CD4-positive, CD25-positive, alpha-beta regulatory T cell (primary cell): ENCODE measurements at places on chromosomes 7 and 10.

DNA sequence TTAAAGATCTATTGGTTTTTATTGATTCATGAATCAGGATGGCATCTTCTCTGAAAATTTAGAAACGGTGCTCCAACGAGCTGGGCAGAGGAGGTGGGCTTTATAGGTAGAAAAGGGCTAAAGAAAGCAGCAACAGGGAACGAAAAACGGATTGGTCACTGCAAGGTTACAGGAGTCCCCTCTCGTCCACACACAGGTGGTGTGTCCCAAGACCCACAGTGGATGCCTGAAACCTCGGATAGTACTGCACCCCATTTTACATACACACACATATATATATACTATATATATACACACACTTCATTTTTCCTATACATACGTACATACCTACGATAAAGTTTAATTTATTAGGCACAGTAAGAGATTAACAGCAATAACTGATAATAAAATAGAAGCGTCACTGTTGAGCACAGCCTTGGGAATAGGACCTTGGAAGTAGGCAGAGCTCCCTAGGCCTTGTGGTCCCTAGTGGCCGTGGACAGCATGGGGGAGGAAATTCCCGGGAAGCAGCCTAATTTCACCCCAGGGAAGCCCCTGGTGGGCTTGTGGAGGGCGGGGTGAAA lies 737 bp upstream of the NUB1 start:
- no peak for DNase-seq

DNA sequence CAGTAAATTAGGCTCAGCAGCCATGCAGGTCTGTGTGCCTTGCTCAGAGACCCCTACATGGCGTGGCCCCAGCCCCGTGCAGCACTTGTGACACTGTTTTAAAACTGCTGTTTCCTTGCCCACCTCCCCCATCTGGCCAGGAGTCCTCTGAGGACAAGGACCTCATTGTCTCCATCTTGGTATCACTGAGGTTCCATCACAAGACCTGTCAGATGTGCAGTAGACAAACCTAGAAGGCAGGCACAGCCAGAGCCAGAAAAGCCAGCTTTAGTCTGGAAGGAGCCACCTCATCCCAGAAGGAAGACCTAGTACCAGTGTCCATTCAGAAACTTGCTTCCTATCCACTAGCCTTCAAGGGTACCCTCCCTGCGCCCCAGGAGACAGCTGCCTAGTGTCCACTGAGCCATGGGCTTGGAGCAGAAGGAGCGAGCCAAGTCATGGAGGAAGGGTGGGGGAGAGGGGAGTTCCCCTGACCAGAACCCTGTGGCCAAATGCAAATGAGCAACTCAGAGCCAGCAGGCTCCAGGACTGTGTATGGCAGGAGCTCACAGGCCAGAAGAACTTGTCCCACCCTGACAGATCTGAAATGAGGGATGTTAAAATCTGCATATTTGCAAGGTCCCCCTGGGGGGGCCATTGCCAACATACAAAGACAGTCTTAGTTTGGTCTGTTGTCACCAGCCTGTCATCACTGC lies 176.1 kb downstream of the SH3PXD2A start:
- DNase-seq: no peak

DNA sequence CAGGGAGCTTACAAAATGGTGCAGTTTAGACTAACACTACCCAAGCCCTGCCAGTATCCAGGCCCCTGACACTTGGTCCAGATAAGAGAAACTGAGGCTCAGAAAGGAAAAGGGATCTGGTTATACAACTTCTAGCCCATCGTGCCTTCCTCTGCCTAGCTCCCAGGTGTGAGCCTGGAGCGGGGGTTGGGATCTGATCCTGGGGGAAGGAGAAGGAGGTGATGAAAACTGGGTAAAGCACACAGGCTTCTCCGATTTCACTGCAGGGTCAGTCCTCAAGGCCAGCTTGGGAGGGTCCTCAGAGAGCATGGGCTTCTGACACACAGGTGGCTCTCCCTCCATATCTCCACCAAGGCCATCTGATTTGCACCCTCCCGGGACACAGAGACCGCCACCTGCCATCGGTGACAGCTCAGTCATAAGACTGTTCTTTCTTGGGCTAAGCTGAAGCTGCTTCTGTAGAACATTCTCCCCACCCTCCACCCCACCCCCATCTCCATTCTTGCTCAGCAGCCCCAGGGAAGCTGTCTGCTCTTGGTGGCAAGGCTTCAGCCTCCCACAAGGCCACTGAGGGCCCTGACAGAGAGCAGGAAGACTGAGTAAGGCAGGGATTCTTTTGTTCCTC lies 16.4 kb downstream of the SRRM3 start:
- DNase-seq: no peak

GRCh38 chr10:55183993-55184392 lies 383.0 kb upstream of the PCDH15 start:
- no peak for DNase-seq

DNA sequence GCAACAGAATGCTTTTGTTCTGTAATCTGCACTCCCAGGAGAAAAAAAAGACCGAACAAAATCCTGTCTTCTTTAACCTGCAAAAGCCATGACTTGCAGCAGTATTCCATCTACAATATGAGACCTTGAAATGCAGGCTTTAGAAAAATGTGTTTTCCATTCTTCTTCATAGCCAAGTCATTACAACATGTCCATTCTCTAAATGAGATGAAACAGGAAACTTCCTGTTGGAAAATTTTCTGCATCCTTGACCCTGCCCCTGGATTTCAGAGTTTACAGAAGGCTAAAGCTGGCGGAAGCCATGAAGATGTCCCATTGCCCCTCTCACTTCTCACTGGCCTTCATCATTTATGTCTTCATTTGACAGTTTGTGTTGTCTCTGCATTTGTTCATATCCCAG lies 546.4 kb downstream of the TNS3 start:
- no peak for DNase-seq

- no peak for DNase-seq
Observed at GRCh38 chr7:115145512-115145911, 223.6 kb downstream of the MDFIC start.

GRCh38 chr7:30335763-30336487 lies 51.5 kb downstream of the ZNRF2 start:
- no peak for DNase-seq

DNA sequence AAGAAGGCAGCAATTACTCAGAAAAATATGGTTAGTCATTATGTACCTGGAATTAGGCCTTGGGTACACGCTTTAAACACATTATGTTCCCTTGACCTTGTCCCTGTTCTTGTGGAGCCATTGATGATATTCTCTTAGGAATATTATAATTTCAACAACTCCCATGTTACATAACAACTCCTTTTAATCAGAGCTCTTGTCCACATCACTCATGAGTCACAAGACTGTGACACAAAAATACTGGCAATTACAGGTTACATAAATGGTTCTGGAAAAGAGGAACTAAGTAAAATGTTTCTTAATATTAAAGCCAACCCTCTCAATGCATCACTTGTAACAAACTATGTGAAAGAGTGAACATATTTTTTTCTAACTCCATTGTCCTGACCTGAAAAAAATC lies 143.8 kb upstream of the PCLO start:
- no peak for DNase-seq

- DNase-seq: no peak
Observed at GRCh38 chr10:112278871-112279270, 4.3 kb upstream of the TECTB start.

- DNase-seq: no peak
Observed at GRCh38 chr10:101525848-101526247, 62.2 kb downstream of the POLL start.

- no peak for DNase-seq
Observed at GRCh38 chr10:128898133-128898915, 568.7 kb upstream of the MGMT start.

DNA sequence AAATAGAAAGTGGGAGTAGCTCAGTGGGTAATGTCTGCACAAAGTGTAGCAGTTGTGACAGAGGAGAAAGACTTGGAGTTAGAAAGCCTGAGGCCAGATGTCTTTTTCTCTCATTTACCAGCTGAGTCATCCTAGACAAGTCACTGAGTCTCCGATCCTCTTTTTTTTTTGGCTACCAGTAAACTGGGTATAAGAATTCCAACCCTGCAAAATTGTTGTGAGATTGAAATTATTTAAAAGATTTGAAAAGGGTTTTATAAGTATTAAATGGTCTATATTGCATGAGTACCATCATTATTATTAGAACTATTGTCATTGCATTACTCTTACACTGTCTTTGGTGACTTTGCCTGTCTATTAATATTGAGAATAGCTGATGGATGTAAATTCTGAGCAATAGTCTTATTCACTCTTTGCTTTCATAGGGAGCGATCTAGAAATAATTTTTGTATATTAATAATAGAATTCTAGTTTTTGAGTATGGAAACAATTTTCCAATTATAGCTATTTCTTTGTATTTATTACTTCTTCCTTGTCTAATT lies 74.0 kb downstream of the ARID5B start:
- DNase-seq: no peak

- no peak for DNase-seq
Observed at GRCh38 chr7:21891291-21891690, 54.4 kb downstream of the CDCA7L start.

DNA sequence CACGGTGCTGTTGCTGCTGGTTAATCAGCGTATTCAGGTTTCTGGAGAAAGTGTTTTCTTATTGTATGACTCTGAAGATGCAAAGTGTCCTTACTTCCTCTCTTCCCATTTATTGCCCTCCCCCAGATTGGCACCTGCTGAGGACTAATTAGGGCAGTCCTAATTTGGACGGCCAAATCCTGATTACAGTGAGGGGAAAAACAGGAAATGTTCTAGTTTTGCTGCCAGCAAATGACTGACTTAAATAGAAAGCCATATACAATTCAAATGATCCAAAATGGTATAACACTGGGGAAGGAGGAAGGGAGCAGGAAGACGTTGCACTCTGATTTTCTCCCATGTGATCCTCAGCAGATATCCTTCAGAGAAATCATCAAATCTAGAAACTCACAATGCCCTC lies 222.4 kb upstream of the LRGUK start:
- DNase-seq: no peak

DNA sequence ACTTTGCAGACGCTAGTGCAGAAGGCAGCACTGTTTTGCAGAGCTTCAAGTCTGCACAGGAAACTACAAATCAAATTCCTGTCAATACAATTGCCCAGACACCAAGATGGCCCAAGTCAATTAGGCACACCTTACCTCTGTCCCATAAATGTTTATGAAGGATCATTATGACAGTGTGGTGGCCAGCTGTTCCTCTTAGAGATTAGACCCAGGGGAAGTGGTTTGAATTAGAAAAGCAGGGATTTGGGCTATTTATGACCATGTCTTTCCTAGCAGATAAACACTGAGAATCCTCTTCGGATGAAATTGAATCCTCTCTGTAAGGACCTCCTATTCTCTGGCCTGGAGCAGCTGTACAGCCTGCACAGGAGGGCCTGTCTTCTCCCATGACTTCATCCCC lies 9.9 kb upstream of the NEUROG3 start:
- DNase-seq: no peak

GRCh38 chr10:74419958-74420375 lies 268.9 kb downstream of the ADK start:
- DNase-seq: peak; percentile 64
